GM23248 (cell line): ENCODE measurements at places on chromosomes 6 and 20.

DNA sequence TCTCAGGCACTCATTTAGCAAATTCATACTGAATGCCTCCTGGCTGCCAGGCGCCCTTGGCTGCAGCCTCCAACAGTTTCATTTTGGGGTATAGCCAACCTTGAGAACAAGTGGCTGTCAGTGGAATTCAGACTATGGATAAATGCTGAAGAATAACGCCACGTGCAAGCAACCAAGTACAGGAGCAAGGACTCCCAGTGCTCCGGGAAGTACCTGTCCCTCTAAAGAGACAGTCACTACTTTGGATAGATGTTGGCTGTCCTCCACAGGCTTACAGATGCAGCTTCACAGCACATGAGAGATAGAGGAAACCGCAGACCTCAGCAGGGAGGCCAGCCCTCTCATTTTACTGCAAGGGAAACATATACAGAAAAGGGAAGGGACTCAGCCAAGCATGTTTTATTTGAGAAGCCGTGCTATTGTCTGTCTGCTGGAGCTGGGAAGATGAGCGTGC is 658.2 kb downstream of the PTPRT start:
- no peak for DNase-seq

- DNase-seq = peak; percentile 67
Measured at GRCh38 chr6:20126789-20127653, 85.2 kb downstream of the MBOAT1 start.

DNA sequence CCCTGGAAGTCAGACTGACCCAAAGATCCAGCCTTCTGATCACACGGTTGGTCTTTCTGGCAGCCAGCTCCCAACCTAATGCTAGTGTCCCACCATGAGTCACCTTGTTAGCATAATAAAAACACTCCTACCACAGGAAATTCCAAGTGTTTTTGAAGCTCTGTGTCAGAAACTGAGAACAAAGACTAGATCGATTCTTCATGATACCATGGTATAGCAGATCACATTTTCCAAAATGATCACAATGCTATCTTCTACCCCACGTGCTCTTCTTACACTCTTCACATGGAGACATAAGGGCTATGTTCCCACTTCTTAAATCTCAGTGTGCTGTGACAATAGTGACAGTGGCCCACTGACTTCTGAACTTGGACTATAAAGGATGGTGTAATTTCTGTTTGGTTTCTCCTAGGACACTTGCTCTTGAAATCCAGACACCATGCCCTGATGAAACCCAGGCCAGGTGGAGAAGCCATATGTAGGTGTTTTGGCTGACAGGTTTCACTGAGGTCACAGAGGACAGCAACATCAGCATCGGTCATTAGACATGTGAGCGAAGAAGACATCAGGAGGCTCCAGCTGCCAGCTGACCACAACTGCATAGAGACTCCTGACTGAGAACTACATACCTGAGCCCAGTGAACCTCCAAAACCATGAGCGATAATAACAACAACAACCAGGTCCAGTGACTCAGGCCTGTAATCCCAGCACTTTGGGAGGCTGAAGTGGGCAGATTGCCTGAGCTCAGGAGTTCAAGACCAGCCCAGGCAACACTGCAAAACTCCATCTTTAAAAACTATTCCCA is 57.5 kb downstream of the MKKS start:
- DNase-seq = peak; percentile 68

- DNase-seq = no peak
Measured at GRCh38 chr6:168584249-168584648, 143.3 kb downstream of the SMOC2 start.

- peak; percentile 78 for DNase-seq
Measured at GRCh38 chr6:155177363-155177961, 86.4 kb upstream of the CLDN20 start.

GRCh38 chr6:113508249-113508648 is 348.9 kb upstream of the MARCKS start:
- no peak for DNase-seq

DNA sequence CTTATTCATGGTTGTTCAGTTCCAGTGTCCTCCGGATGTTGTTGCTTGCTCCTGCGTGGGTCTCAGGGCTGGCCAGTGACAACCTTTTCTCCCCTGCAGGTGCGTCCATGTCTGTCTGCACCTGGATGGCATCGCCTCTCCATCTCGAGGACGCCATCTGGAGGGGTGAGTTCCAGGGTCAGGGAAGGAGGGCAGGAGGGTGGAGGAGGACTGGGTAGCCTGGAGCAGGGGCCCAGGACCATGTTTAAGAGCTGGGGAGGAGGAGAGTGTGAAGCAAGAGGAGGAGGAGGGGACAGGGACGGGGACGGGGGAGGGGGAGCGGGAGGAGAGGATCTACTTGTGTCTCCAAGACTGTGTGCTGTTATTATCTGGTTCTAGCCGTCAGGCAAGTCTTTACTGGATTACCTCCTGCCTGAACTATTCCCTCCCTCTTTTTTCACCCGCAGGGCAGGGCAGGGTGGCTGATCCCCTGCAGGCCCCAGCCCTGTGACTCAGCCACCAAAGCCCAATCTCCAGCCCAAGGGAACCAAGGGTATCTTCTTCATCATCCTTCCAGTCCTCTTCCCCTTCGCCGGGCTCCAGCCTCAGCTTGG is 32.2 kb upstream of the TULP1 start:
- DNase-seq = no peak

- no peak for DNase-seq
Measured at GRCh38 chr6:141938664-141939063, 194.1 kb upstream of the GJE1 start.

DNA sequence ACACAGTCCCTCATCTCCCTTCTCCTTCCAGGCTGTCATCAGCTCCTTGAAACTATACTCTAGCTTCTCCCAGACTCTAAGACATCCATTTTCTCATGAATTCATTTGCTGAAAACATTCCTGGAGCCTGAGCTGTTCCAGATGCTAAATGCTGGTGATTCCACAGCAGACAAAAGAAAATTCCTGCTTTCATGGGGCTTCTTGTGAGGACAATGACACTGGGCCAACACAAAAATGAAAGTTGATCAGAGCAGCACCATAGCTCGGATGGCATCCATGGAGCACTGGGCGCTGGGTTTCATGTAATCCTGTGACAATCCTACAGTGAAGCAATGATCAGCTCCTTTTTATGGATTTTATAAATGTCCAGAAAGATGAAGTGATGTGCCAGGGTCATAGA is 47.4 kb upstream of the STX16 start:
- DNase-seq = peak; percentile 61

GRCh38 chr6:104940893-104941728 is 15.8 kb upstream of the LIN28B start:
- peak; percentile 66 for DNase-seq

- peak; percentile 41 for DNase-seq
Measured at GRCh38 chr20:60653111-60653845, 598.8 kb upstream of the CDH4 start.

DNA sequence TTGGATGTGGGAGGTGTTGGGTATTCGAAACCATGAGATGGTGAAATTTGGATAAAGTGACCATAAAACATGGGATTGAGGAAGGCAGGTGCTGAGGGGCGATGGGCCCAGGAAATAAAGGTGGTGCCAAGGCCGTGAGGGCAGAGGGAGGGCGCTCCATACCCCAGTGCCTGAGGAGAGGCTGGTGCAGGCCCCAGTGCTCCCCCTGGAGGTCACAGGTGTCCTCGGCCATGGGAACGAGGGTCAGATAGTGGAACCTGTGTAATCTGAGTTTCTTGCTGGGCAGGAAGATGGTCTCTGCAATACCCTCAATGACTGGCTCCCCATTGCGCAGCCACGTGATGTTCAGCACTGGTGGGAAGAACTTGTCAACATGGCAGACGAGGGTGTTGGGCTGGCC is 16.2 kb downstream of the HLA-DPB1 start:
- DNase-seq = peak; percentile 31

- peak; percentile 26 for DNase-seq
Measured at GRCh38 chr20:53826597-53827291, 233.1 kb upstream of the ZNF217 start.

GRCh38 chr6:131430531-131430930 is 142.5 kb upstream of the ARG1 start:
- DNase-seq = no peak

GRCh38 chr6:41256383-41256782 is 28.2 kb downstream of the TREML4 start:
- no peak for DNase-seq

- DNase-seq = no peak
Measured at GRCh38 chr6:45696738-45697137, 318.9 kb downstream of the CLIC5 start.

DNA sequence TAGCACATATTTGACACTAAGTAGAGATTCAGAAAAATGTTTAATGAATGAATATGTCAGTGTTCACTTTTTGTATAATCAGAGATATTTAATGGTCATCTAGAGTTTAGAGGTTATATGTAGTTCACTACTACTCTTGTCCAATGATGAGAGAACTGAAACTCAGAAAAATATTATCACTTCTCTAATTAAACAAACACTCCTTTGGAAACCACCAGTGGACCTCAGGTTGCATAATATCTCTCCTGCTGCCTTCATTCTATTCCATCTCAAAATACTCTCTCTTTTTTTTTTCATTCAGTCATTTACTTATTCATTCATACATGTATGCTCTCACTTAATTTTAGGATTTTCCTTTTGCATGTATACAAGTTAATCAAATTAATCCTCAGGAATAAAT is 423.1 kb upstream of the RNF217 start:
- no peak for DNase-seq

- DNase-seq = no peak
Measured at GRCh38 chr20:46741924-46742668, 32.6 kb downstream of the SLC2A10 start.

DNA sequence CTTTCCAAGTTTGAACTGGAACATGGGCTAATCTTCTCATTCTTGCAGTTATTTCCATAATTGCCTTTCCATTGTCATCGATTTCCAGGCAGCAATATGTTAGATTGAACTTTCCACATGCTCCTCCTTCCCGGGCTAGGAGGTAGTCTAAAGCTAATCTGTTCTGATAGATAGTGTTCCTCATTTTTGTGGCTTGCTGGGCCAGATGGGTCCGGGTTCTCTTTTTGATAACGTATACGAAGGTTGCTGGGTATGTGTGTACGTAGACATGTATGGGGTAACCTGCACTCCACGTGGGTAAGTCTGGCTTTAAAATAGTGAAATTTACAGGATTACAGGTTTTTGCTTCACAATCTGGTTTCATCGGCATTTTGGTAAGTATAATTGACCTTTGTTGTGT is 14.0 kb upstream of the GMPR start:
- no peak for DNase-seq

DNA sequence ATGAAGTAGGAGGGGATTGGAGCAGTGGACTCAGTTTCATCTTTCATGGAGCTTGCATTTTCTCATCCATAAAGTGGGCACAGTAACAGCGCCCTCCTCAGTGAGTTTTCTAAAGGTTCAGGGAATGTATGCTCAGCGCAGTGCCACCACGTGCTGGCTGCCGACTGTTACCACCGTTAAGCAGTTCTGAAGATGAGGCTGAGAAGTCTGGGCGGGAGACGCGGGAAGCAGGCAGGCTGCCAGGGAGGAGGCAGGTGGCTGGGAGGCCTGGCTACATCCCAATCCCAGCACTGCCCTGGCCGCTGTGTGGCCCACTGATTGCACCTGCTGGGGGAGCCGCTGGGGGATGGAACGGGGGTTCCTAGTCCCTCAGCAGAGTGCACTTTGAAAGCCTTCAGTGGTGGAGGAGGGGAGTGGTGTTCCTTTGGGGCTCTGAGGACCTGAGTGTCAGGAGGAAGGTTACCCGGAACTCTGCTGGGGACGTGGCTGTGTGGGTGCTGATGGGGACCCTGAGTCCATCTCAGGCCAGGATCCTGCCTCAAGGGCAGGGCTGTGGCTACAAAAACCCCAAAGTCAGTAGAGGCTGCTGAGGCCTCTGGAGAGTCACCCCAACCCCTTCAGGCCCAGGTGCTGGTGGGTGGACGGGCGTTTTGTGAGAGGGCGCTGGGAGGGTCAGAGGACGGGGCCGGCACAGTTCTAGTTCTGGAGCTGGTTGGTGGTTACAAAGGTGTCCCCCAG is 28.0 kb upstream of the PHACTR3 start:
- DNase-seq = no peak

- DNase-seq = no peak
Measured at GRCh38 chr6:167756597-167756996, 70.1 kb upstream of the AFDN start.

GRCh38 chr6:146902846-146903245 is 301.4 kb upstream of the STXBP5 start:
- peak; percentile 14 for DNase-seq
